ENCODE measurements at places on chromosomes 3 and 15.

GRCh38 chr3:105065895-105066839 lies 300.5 kb upstream of the ALCAM start:
- DNase-seq: no peak

DNA sequence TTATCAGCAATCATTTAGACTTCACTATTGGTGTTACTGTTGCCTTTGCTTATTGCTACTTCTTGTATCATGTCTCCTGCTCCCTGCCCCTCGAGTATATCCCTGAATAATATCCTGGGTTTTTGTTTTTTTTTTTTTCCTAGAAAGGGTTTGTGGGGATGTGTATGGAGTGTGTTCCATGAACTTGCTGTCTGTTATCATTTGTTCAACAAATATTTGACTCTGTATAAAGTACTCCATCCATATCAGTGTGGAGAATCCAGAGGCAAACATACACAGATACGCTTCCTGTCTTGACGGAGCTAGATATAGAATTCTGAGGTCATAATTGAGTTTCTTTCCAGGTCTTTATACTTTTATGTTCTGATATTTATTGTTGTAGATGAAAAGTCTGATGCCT lies 31.8 kb upstream of the GOLGA6L9 start:
- no peak for DNase-seq

GRCh38 chr15:33526532-33526931 lies 215.8 kb downstream of the RYR3 start:
- no peak for DNase-seq

DNA sequence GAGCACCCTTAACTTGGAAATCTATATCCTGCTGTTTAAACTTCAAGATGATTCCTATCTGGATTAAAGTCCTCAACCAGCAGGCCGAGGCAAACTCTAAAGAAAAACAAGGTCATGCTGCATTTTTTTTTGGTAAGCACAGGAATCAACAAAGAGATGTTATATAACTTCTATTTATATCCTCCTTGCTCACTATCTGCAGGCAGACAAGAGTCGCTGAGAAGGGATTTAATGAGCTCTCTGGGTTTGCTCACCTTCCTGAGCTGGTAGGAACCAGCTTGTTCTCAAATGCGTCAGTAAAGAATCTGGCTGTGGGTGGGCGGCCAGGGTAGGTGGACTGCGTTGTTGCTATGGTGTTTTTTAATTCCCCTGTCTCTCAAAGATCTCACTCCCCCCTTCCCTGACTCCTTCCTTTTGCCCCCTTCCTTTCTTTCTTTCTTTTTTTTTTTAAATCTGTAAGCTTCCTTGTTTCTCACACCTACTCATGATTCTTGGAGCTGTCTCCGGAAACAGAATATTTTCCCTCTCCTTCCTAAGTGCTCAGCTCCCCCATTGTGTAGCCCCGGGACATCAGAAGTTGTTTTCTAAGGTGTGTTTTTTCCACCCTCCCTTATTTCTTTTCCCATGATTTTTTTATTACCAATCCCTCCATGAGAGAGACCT lies 228.8 kb upstream of the BHLHE40 start:
- no peak for DNase-seq

- no peak for DNase-seq
Measured at GRCh38 chr15:66389859-66390381, 3.2 kb downstream of the MAP2K1 start.

GRCh38 chr3:138078901-138079344 lies 36.5 kb downstream of the DZIP1L start:
- peak; percentile 29 for DNase-seq

DNA sequence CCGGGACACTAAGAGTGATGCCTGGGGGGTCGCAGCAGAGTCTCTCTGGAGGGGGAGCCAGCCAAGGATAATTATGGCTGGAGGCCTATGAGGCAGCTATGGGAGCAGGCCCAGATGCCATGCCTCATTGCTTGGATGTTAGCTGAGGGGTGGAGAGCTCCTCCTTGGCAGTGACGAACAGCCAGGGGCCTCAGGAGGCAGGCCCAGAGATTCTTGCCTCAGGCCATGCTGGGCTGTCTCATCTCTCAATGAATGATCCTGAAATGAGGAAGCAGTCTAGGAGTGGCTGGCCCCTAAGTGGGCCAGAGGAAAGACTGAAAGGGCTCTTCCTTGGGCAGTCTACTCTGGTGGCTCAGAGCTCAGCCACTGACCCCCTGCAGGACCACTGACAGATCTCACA lies 21.3 kb downstream of the KIF9 start:
- DNase-seq: no peak

DNA sequence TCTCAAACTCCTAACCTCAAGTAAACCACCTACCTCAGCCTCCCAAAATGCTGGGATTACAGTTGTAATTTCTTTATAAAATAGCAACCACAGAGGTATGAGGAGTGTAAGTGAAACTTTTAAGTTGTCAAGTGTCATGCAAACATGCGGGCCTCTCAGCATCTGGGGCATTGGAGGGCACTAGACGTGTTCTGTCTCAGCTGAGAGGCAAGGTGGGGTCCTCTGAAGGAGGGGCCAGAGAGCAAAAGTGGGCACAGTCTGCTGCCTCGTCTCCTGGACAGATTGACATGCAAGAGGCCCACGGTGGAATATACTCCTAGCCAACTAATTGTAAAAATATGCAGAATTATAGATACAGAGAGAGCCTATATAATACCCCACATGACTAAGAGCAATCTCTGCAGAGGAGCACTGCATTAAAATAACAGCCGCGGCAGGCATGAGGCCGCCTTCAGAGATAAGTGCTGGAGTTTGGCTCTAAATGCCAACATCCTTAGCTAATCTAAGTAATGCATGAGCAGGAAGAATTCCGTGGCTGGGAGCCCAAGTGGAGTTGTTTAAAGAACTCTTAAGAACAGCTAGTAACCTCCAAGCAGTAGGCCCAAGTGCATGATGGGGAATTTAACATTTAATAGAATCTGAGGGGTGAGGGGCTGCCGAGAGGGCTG lies 87.8 kb upstream of the RNU6-1 start:
- DNase-seq: no peak

DNA sequence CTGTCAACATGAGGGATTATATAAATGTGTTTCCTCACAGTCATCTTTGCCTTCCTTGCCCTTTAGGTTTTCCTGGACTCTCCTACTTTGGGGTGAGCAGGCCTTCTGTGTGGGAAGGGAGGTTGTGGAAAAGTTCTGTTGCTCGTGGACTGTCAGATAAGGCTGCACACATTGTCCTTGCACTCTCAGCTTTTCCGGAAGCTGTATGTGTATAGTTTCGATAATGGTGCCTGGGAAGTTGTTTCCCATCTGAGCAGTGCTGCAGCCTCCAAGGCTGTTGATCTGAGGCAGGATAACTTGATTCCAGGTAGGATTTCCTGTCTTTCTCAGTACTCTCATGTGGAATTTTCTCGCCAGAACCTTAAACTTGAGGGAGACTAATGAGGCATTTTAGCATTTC lies 297.8 kb upstream of the AZI2 start:
- DNase-seq: no peak

DNA sequence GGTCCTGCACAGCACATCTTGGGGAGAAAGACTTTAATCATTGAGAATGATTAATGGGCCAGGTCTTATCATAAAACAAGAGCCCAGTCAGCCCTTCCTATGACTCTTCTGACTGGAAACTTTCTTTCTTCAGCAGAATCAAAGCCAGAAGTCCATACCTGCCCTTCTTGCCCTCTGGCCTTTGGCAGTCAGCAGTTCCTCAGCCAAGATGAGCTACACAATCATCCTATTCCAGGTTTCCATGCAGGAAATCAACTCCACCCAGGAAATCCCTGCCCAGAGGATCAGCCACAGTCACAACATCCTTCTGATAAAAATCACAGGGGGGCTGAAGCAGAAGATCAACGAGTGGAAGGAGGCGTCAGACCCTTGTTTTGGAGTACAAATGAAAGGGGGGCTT lies 26.9 kb downstream of the ZNF589 start:
- DNase-seq: no peak

DNA sequence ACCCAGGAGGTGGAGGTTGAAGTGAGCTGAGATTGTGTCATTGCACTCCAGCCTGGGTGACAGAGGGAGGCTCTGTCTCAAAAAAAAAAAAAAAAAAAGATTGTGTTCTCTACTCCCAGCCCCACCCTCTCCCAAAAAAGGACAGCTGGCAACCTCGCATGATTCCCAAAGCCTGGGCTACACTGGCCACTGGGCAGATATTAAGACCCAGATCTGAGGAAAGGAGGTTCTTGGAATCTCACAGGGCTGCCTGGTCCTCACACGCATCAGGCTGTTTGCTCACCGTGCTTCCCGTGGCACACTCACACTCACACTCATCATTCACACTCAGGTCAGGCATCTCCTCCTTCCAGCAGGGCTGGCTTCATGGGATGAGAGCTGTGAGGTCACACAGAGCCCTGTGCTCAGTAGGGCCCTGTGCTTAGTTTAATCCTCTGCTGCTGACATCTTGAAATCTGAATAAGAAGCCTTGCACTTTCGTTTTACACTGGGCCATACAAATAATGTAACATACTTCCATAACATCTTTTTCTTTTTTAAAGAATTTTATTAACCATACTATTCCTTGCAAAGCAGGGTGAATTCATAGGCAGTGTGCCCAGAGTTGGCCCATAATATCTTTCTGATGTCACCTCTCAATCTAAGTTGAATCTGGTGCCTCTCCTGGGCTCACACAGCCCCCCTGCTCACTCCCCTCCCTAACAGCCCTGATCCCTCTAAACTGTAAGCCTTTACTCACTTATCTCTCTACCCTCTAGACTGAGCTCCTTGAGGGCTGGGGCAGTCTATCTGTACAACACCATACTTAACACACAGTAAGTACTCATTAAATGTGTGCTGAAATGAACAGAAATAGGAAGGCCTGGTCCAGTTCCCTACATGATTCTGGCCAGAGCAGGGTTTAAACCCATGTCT lies 50.2 kb upstream of the C15orf39 start:
- DNase-seq: no peak

GRCh38 chr3:42095540-42095939 lies 4.4 kb downstream of the TRAK1 start:
- no peak for DNase-seq

GRCh38 chr3:151382671-151383070 lies 1.9 kb downstream of the P2RY12 start:
- DNase-seq: no peak

GRCh38 chr3:116034794-116035193 lies 410.5 kb downstream of the LSAMP start:
- DNase-seq: no peak

GRCh38 chr3:85835857-85836440 lies 877.2 kb downstream of the CADM2 start:
- DNase-seq: no peak

DNA sequence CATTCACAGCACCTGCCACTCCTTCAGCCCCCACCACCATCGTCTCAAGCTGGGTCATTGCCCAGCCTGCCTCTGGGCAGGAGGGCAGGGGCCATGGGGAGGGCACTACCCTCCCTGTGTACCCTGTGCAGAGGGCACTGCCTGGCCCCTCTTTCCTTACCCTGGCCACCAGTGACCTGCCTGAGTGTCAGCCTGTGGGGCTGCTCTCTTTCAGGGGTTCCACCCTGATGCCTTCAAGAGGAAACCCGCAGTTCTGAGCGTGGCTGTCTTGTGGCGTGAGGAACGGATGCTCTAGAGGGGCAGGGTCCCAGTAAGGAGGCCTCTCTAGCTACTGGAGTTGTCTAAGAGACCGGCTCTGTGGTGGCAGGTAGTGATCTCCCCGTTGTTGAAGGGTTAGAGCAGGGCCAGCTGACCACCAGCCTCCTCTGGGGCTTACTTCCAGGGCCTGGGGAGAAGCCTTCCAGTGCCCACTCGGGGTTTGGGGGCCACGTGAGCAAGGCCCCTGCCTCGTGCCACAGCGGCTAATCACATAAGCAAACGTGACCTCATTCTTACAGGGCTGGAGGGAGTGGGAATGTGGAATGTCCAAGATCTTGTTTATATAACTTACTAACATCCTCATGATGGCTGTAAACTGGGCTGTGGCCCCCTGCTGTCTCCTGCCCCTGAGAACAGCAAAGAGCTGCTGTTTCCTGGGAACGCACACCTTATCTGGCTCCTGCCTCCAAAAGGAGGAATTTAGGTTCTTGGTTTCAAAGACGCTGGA lies 31.4 kb upstream of the SEC13 start:
- DNase-seq: no peak

GRCh38 chr15:63366451-63366850 lies 15.2 kb downstream of the CA12 start:
- no peak for DNase-seq

- DNase-seq: no peak
Measured at GRCh38 chr15:84034578-84035398, 200.8 kb upstream of the GOLGA6L4 start.

DNA sequence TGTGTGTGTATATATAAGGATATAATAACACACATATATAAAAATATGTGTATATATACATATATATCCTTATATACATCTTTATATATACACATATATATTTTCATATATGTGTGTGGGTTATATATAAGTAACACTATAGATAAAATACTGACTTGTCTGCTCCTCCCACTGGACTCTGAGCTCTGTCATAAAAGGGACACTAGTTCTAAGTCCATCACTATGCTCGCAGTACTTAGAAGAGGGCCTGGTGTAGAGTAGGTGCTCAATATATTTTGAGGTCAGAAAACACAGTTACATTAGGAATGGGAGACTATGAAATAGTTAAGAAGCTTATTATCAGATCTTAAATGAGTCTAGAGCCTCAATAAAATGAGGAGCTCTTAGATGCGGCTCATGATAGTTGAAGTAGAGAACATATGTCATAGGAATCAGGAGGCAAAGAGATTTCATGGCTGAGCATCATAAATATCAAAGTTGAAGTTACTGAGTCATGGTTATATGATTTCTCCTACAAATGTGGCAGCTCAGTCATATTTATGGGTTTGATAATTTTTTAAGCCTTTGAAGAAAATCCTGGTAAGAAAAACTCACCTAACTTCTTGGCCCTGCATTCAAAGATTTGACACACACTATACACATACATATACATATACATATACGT lies 371.2 kb upstream of the THBS1 start:
- DNase-seq: no peak

- DNase-seq: no peak
Measured at GRCh38 chr3:37990527-37990926, at the start of gene VILL. TSS of gene VILL (plus strand) at chr3:37990786. CDS start at chr3:37993673, 2,887 bp downstream.

DNA sequence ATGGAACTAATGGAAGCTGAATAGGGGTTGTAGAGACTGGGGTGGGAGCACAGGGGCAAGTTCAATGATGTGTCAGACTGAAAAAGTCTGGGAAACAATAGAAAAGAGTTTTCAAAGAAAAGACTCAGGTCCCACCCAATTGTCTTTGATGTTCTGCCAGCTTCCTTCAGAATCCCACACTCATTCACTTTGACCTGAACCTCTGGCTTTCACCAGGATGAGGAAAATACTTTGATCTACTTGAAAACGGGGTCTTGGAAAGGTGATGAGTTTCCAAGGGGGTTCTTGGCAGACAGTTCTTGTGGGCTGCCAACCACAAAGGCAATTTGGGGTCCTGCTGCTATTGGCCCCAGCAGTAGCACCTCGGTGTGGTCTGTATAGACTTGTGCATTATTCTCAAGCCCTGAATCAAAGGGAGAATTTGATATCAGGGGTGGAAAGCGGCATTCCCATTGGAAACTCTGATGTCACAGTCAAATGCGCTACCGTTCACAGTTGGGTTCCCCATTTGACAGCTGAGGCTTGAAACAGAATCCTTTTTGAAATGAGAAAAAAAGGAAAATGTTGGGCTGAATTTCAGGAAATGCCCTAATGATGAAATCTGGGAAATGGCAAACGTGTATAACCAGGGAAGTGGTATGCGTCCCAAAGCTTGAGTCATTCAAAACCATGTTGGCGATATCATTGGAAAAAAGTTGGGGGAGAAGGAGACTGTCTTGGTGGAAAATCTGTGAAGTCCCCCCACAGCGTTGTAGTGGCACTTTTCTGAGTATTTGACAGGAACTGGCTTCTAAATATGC lies 229.2 kb upstream of the LRTM1 start:
- no peak for DNase-seq
